Endothelial cell (in vitro differentiated cells): ENCODE measurements at places on chromosomes 12 and 14. TPM values are rescaled to one million over a fixed set of nuclear protein-coding genes. Genes with fewer than 3 reads are reported as not detected.
A peak's percentile ranks its signal among the peaks of the same experiment; 100 is the strongest.

DNA sequence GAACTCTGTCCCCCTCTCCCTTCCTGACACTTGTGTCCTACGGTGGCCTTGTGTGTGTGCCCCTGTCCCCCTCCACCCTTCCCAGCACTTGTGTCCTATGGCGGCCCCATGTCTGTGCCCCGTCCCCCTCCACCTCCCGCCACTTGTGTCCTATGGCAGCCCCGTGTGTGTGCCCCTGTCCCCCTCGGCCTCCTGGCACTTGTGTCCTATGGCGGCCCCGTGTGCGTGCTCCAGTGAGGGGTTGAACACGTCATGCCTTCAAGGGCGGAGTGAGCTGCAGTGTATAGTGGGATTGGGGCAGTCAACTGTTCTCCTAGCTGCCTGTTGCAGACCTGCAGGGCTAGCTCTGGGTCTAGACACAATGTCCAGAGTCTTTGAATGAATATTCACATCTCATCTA lies 108.7 kb downstream of the GLT1D1 start:
- peaks cover 11% of the 10 kb centered on the region for H3K36me3 ChIP-seq
- H3K4me3 ChIP-seq = no peak overlapping the region
- no peak for DNase-seq
- H3K27me3 ChIP-seq = peaks cover 8% of the 10 kb centered on the region
- H3K4me1 ChIP-seq = no peaks in the 10 kb centered on the region
- no peak overlapping the region for H3K27ac ChIP-seq

- no peak for DNase-seq
- H3K27me3 ChIP-seq = no peaks in the 10 kb centered on the region
- no peak overlapping the region for H3K4me3 ChIP-seq
These were observed 11.9 kb downstream of the ARL6IP4 start for GRCh38 chr12:122992386-122992785.

- no peak overlapping the region for H3K27ac ChIP-seq
- no peak overlapping the region for H3K4me3 ChIP-seq
- DNase-seq = no peak
- H3K27me3 ChIP-seq = peaks cover 14% of the 10 kb centered on the region
- H3K4me1 ChIP-seq = peaks cover 3% of the 10 kb centered on the region
These were observed 1.7 kb upstream of the SMOC1 start for GRCh38 chr14:69877492-69877891.

- no peaks in the 10 kb centered on the region for H3K4me1 ChIP-seq
- H3K27ac ChIP-seq = no peak overlapping the region
- peak; percentile 53 for DNase-seq
- no peaks in the 10 kb centered on the region for H3K36me3 ChIP-seq
- H3K27me3 ChIP-seq = no peaks in the 10 kb centered on the region
These were observed 11.8 kb upstream of the POLR3B start for GRCh38 chr12:106345746-106346145.

FGD4 gene
- 17.2 TPM for total RNA-seq
